ENCODE measurements at places on chromosomes 5 and 9.

GRCh38 chr5:8907168-8907868 is 638.6 kb downstream of the SEMA5A start:
- DNase-seq: no peak

- no peak for DNase-seq
Measured at GRCh38 chr5:162550236-162550635, 482.7 kb downstream of the GABRG2 start.

- DNase-seq: no peak
Measured at GRCh38 chr9:132804576-132805295, 73.3 kb downstream of the AK8 start.

GRCh38 chr5:6322163-6322713 is 56.1 kb downstream of the MED10 start:
- DNase-seq: no peak

DNA sequence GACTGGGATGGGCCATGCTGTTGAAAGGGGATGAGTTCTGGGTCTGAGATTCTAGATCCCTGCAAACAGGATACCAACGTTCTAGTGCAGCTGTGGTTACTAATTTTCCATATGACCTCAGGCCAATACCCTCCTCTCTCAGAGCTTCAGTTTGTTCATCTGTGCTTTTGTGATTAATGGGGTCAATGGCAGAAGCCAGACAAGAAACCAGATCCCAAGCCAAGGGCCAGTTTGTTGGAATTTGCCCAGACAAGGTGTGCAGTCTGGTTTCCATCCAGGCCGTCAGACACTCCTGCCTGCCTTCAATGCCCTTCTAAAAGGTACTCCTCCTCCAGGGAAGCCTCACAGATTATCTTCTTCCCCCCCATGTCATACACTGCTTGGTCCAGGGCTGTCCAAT is 11.4 kb downstream of the MYORG start:
- no peak for DNase-seq

DNA sequence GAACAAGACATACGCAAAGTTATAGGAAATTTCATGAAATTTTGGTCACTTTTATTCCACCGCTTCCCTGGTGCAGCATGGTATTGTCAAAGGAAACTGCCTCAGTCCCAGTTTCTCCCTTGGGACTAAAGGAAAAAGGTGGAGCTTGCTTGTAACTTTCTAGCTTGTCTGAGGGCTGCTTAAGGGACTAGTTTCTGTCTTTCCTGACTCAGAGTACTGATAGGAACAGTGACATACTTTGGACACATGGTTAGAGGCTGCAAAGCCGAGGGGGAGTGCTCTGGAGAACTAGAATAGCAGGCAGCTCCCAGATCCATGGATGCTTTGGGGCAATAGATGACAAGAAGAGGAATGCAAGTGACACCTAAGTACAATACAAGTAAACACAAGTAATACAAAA is 136.7 kb downstream of the CDC42SE2 start:
- no peak for DNase-seq

GRCh38 chr9:136237486-136238341 is 7.9 kb downstream of the QSOX2 start:
- DNase-seq: no peak

- DNase-seq: no peak
Measured at GRCh38 chr5:84859056-84859455, 474.4 kb upstream of the EDIL3 start.

- no peak for DNase-seq
Measured at GRCh38 chr9:108197008-108197365, 658.8 kb downstream of the ACTL7B start.

- no peak for DNase-seq
Measured at GRCh38 chr9:14827805-14828204, 82.4 kb downstream of the FREM1 start.

DNA sequence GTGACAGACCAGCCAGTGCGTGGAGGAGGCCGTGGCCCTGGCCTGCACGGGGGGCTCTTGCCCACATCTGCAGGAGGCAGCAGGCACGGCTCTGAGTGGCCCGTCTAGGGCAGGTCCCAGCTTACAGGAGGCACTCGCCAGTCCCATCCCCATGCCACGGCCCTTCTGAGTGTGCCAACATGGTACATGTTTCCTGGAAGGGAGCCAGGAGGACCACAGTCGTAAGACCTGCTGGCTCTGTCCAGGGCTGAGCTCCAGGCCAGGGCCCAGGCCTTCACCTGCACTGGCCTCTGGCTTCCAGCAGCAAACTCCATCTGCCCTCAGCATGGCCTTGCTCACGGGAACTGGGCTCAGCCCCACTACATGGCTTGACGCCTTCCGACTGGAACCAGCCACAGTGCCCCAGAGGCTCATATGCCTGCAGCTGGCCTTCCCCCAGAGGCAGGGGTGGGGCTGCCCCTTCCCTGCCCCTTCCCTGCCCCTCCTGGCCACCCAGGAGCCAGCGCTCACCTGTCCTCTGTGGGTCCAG is 3.8 kb downstream of the NKD2 start:
- DNase-seq: no peak

DNA sequence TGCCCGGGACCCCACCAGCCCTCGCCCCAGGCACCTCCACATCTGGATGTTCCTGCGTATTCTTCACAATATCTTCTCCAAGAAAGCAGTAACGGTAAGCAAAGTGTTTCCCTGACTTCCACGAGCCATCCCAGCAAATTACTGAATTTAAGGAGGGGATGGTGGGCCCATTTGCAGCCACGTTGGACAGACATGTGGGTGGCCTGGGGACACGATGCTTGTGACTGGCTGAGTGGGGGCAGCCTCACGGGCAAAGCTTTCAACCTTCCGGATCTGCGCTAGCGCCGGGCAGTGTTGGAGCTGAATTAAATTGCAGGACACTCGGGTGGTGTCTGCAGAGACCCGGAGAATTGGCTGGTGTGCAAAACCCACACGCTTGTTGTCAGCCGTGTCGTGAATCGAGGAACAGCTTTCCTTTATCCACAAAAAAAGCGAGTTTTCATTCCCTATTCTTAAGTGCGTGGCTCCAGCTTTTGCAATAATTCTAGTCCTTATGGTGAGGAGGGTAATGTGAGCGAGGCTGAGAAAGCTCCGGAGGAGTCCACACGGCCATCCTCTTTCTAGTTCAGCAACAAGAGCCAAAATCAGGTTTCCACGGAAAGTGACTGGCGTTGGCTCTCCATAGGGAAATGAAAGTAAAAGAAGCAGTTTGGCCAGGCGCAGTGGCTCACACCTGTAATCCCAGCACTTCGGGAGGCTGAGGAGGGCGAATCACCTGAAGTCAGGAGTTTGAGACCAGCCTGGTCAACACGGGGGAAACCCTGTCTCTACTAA is 17.5 kb upstream of the CLPTM1L start:
- DNase-seq: no peak

GRCh38 chr9:128555180-128555721 is 2.9 kb downstream of the SPTAN1 start:
- DNase-seq: no peak

DNA sequence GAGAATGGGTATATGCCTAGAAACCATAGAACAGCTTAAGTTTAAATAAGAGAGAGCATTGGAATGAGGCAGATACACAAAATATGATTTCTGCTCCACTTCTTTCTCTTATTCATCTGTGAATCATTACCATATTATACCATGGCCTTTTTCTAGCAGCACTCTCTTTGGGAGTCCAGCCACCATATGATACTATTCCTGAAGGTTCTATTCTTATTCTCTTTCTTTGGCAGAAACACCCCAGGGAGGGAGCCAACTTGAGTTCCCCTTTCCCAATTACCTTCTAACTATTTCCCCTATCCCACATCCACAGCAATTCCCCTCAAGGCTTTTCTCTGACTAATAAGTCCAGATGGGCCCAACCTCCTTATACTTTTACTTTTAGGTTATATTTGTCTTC is 55.9 kb downstream of the NDUFAF2 start:
- DNase-seq: no peak

DNA sequence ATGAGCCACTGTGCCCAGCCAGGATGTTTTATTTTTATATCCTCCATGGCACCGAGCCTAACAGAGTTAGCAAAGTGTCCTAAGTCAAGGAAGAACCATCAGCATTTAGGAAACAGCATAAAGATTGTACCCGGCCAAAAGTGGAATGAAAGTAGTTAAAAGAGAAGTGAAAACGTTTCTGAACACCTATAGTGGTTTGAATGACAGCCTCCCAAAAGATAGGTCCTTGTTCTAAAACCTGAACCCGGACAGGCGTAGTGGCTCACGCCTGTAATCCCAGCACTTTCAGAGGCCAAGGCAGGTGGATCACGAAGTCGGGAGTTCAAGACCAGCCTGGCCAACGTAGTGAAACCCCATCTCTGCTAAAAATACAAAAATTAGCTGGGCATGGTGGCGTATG is 37.4 kb downstream of the ZFAND5 start:
- DNase-seq: no peak

DNA sequence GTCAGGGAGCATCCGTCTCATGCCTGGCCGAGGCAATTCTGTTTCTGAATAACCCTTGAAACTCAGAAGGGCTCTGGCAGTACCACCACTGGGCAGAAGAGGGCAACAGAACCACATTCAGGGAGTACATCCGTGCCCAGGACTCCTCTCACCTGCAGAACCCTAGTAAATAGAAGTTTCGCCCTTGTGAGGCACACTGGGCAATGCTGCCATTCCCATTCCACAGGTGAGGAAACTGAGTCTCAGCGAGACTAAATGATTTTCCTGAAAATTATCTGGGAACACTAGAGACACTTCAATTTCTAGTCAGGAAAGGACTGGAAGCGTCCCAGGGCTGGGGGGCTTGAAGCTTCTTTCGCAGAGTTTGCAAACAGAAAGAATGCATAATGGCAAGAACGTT is 74.7 kb downstream of the FGF1 start:
- DNase-seq: peak; percentile 80

DNA sequence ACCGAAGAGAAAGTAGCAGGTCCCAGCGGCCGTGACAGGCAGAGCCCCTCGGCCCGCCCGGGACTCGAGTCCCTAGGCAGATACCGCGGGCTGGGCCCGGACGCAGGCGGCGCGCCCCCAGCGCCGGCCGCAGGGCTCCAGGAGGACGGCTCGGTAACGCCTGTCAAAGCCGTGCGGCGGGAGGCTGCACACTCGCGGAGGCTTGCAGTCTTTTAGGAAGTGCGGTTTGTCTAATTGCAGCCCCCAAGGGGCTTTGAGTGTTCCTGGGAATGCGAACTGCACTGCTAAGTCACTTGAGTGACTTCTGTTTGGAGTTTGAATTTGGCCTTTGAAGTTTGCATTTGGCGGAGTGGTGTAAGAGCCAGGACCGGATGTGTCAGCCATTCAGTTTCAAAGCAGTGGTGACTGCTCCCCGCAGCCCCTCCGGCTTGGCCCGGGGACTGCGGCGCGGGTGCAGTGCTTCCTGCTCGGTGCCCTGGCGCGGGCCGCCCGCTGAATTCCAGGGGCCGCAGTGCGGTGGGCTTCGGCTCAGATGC is 1.3 kb downstream of the MAP3K1 start:
- DNase-seq: peak; percentile 83

DNA sequence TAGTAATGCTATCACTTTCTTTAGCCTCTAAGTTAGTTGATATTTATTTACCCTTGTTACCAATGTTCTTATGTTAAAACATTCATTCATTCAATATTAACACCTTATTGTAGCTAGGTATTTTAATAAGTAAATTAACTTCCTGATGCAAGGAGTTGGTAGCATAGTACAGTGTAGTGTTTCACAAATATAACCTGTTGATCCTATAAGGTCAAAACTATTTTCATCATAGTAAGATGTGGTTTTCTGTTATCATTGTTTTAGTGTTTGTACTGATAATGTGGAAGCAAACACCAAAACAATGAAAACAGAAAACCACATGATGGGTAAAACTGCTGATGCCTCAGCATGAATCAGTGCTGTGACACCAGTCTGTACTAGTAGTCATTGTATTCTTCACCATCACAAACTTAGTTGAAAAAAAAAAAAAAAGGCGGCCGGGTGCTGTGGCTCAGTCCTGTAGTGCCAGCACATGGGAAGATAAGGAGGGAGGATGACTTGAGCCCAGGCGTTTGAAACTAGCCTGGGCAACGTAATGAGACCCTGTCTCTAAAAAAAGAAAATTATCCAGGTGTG is 36.5 kb downstream of the ZCCHC7 start:
- DNase-seq: no peak

DNA sequence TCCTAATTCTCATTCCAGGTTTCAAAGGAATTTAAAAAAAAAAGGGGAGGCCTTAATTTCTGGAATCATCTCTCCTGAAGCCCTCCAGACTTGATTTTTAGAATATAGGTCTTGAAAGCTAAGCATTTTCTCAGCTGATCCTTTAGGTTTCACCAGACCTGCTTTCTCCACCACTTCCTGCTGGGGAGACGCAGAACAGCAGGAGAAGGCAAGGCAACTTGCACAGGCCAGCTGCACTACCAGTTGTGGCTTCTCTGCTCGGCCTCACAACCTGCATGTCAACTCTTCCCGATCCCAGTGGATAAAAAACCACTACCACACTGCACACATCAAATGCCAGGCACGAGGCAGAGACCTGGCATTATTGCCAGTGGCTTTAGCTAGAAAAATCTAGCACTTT is 119.8 kb downstream of the SIL1 start:
- DNase-seq: no peak

GRCh38 chr9:77939149-77939668 is 92.4 kb downstream of the GNAQ start:
- no peak for DNase-seq

Measured in activated naive CD4-positive, alpha-beta T cell treated with anti-CD3 and anti-CD28 coated beads, Interleukin-2, amount 10 ng/mL, durations not matched to agents 7 days and 5 days (primary cell).